Peyer's patch (tissue), 4 donors: ENCODE measurements at places on chromosomes 6 and 20. TPM values are rescaled to one million over a fixed set of nuclear protein-coding genes. Genes with fewer than 3 reads are reported as not detected.

The LINC00237 gene
- not detected for total RNA-seq

The ADGRB3 gene
- 9.9 TPM for total RNA-seq

The JAG1 gene
- 71.0 TPM for total RNA-seq

The NRSN2 gene
- 5.0 TPM for total RNA-seq

The FOXC1 gene
- 3.3 TPM for total RNA-seq

The PNLDC1 gene
- not detected for total RNA-seq

The ENPP1 gene
- 8.6 TPM for total RNA-seq

The DEF6 gene
- total RNA-seq = 15.8 TPM

The GNAS-AS1 gene
- not detected for total RNA-seq

DNA sequence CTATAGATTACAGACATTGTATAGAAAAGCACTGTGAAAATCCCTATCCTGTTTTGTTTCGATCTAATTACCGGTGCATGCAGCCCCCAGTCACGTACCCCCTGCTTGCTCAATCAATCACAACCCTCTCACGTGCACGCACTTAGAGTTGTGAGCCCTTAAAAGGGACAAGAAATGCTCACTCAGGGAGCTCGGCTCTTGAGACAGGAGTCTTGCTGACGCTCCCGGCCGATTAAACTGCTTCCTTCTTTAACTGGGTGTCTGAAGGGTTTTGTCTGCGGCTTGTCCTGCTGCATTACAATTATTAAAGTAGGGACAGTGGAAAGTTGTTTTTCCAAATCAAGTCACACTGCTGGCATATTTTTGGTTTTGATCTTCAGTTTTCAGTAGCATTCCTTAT lies 2.6 kb downstream of the TXLNB start:
- no peaks in the 10 kb centered on the region for H3K4me1 ChIP-seq
- no peaks in the 10 kb centered on the region for H3K27me3 ChIP-seq
- no peak overlapping the region for H3K4me3 ChIP-seq
- no peak overlapping the region for H3K27ac ChIP-seq
- DNase-seq = no peak

- H3K36me3 ChIP-seq = no peaks in the 10 kb centered on the region
- no peak for DNase-seq
- no peak overlapping the region for H3K4me3 ChIP-seq
- no peaks in the 10 kb centered on the region for H3K4me1 ChIP-seq
- H3K27ac ChIP-seq = no peak overlapping the region
- no peaks in the 10 kb centered on the region for H3K27me3 ChIP-seq
These were observed 64.0 kb upstream of the LRRC1 start for GRCh38 chr6:53730767-53731166.

DNA sequence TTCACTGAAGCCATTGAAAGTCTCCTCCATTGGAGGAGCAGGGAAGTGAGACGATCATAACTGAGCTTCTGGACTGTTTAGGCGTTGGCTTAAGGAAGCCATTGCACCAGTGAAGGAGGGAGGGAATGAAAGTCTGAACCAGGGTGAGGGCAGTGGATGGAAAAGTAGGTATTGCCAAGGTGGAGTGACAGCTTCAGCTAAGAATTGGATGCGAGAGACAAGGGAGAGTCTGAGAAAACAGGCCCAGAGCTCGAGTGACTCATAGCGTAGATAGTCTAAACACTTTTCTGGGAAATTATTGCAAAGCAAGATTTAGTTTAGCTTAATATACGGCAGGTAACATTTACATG lies 4.5 kb downstream of the DSP start:
- peaks cover 3% of the 10 kb centered on the region for H3K27me3 ChIP-seq
- H3K27ac ChIP-seq = peak overlapping the region; percentile 95
- no peaks in the 10 kb centered on the region for H3K36me3 ChIP-seq
- no peak for DNase-seq

- DNase-seq = no peak
- no peaks in the 10 kb centered on the region for H3K36me3 ChIP-seq
- no peaks in the 10 kb centered on the region for H3K27me3 ChIP-seq
- no peak overlapping the region for H3K27ac ChIP-seq
- H3K4me1 ChIP-seq = no peaks in the 10 kb centered on the region
These were observed 24.3 kb upstream of the GSTA3 start for GRCh38 chr6:52933778-52934177.

- H3K4me3 ChIP-seq = no peak overlapping the region
- peaks cover 57% of the 10 kb centered on the region for H3K27me3 ChIP-seq
- no peaks in the 10 kb centered on the region for H3K36me3 ChIP-seq
- H3K4me1 ChIP-seq = no peaks in the 10 kb centered on the region
These were observed 21.2 kb downstream of the POM121L2 start for GRCh38 chr6:27290850-27291208.

GRCh38 chr6:16432075-16433032 lies 194.0 kb downstream of the GMPR start:
- no peaks in the 10 kb centered on the region for H3K27me3 ChIP-seq
- no peaks in the 10 kb centered on the region for H3K4me1 ChIP-seq
- DNase-seq = no peak
- no peak overlapping the region for H3K27ac ChIP-seq
- no peak overlapping the region for H3K4me3 ChIP-seq

GRCh38 chr6:29142309-29142708 lies 28.4 kb upstream of the OR2J2 start:
- no peak overlapping the region for H3K4me3 ChIP-seq
- no peaks in the 10 kb centered on the region for H3K36me3 ChIP-seq
- H3K27me3 ChIP-seq = no peaks in the 10 kb centered on the region
- DNase-seq = no peak
- H3K27ac ChIP-seq = no peak overlapping the region

DNA sequence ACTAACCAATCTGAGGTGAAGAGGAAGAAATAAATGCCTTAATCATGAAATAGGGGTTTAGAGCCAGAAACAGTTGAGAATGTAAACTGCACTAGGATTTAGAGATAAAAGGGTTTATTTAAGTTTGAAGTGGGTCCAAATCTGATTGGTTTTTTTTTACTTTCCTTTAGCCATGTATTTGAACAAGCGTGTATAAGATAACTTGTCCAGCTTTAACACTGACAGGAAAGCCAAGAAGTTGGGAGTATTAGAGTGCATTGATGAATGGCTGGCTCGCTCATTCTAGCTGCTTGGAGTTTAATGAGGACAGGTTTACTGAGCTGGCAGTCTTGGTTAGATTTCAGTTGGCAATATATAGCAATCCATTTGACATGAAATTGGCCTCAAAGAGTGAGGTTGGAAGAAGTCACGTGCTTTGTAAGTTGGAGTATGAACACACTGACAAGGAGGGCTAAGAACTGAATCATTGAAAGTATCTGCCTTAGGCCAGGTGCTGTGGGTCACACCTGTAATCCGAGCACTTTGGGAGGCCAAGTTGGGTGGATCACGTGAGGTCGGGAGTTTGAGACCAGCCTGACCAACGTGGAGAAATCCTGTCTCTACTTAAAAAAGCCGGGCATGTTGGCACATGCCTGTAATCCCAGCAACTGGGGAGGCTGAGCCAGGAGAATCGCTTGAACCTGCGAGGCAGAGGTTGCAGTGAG lies 13.7 kb downstream of the SRSF3 start:
- no peak overlapping the region for H3K27ac ChIP-seq
- H3K36me3 ChIP-seq = peaks cover 59% of the 10 kb centered on the region
- no peak for DNase-seq

- H3K4me1 ChIP-seq = no peaks in the 10 kb centered on the region
- H3K27me3 ChIP-seq = no peaks in the 10 kb centered on the region
- H3K27ac ChIP-seq = no peak overlapping the region
- H3K4me3 ChIP-seq = no peak overlapping the region
These were observed 153.6 kb downstream of the GMPR start for GRCh38 chr6:16392010-16392409.

DNA sequence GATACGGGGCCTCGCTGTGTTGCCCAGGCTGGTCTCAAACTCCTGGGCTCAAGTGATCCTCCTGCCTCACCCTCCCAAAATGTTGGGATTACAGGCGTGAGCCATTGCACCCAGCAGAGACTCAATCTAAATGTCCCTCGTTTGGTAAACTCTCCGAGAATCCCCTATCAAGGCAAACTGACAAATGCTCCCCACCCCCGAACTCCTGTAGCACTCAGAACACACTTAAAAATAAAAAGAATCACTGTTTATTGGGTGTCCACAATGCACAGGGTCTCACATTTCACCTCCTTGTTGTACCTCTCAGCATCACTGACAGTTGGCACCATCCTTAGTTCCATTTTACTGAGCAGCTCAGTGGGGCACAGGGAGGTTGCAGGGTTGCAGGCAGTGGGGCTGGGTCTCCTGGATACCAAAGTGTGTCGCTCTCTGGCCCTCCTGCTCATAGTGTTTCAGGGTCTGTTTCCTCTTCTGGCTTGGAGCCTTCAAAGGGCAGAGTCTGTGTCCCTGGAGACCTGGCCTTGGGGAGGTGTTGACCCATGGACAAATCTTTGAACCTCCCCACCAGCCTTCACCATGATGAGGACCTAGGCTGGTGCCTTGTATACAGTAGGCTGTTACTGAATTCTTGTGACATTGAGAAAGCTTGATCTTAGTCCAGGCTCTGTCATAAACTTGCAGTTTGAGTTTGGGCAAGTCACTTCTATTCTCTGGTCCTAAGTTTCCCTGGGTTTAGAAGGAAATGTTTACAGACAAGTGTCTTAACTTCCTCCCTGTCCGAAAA lies 8.5 kb upstream of the SRC start:
- H3K4me1 ChIP-seq = peaks cover 22% of the 10 kb centered on the region
- peak overlapping the region; percentile 84 for H3K27ac ChIP-seq
- H3K4me3 ChIP-seq = no peak overlapping the region
- H3K27me3 ChIP-seq = no peaks in the 10 kb centered on the region
- no peaks in the 10 kb centered on the region for H3K36me3 ChIP-seq

GRCh38 chr6:43886717-43887339 lies 116.8 kb downstream of the VEGFA start:
- no peaks in the 10 kb centered on the region for H3K27me3 ChIP-seq
- H3K4me3 ChIP-seq = no peak overlapping the region
- H3K36me3 ChIP-seq = no peaks in the 10 kb centered on the region
- no peak for DNase-seq

GRCh38 chr6:121619987-121620740 lies 184.7 kb downstream of the GJA1 start:
- no peak overlapping the region for H3K27ac ChIP-seq
- no peaks in the 10 kb centered on the region for H3K36me3 ChIP-seq
- no peaks in the 10 kb centered on the region for H3K27me3 ChIP-seq
- no peak for DNase-seq
- no peak overlapping the region for H3K4me3 ChIP-seq

DNA sequence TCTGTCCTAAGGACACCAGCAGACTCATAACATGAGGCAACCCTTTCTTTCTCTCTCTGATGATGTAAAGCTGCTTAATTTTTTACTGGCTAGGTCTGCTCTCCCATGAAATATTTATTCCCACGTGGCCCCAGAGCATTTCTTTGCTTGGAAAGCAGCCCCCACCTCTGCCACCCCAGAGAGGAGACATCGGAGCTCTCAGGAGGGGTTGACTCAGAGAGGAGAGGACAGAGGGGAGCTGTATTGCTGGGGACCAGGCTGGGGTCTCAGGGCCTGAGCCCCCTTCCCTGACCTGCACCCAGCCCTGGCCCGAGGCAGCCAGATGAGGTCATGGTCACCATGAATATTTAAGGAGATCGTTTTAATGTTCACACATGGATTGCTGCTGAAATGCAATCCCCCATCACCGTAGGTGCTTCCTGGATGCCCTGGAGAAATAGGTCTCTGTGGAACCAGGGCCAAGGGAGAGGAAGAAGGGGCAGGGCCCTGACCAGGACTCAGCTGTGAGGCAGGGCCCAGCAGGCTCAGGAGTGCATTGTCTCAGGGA lies 117.5 kb downstream of the DLL1 start:
- H3K27ac ChIP-seq = no peak overlapping the region
- H3K4me1 ChIP-seq = no peaks in the 10 kb centered on the region
- no peaks in the 10 kb centered on the region for H3K27me3 ChIP-seq
- no peak for DNase-seq
- no peaks in the 10 kb centered on the region for H3K36me3 ChIP-seq
- H3K4me3 ChIP-seq = no peak overlapping the region

DNA sequence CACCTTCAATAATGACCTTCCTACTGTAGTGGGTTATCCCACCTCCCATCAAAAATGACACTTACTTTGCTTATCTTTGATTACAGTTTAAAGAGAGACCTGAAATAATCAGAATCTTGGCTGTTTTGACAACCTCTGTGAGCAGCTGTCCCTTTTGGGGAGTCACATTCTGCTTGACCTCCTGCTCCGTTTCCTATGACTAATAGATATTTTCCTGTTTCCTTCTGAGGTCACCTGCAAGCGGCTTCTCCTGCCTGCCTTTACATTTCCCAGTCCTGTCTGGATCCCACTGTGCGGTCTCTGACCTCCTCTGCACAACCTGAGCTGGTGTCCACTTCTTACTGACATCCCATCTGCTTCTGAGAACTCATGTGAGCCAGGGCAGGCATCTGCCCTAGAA lies 54.2 kb downstream of the TRAM2 start:
- H3K4me1 ChIP-seq = peaks cover 9% of the 10 kb centered on the region
- H3K36me3 ChIP-seq = no peaks in the 10 kb centered on the region
- H3K27me3 ChIP-seq = no peaks in the 10 kb centered on the region
- no peak overlapping the region for H3K27ac ChIP-seq

GRCh38 chr6:44842616-44843015 lies 455.1 kb downstream of the CDC5L start:
- H3K4me1 ChIP-seq = no peaks in the 10 kb centered on the region
- H3K36me3 ChIP-seq = no peaks in the 10 kb centered on the region
- no peaks in the 10 kb centered on the region for H3K27me3 ChIP-seq
- DNase-seq = no peak
- no peak overlapping the region for H3K27ac ChIP-seq
- H3K4me3 ChIP-seq = no peak overlapping the region

- no peak overlapping the region for H3K4me3 ChIP-seq
- H3K36me3 ChIP-seq = no peaks in the 10 kb centered on the region
- DNase-seq = no peak
- no peak overlapping the region for H3K27ac ChIP-seq
- peaks cover 10% of the 10 kb centered on the region for H3K4me1 ChIP-seq
These were observed 179.2 kb downstream of the TMEM242 start for GRCh38 chr6:157143890-157144798.

DNA sequence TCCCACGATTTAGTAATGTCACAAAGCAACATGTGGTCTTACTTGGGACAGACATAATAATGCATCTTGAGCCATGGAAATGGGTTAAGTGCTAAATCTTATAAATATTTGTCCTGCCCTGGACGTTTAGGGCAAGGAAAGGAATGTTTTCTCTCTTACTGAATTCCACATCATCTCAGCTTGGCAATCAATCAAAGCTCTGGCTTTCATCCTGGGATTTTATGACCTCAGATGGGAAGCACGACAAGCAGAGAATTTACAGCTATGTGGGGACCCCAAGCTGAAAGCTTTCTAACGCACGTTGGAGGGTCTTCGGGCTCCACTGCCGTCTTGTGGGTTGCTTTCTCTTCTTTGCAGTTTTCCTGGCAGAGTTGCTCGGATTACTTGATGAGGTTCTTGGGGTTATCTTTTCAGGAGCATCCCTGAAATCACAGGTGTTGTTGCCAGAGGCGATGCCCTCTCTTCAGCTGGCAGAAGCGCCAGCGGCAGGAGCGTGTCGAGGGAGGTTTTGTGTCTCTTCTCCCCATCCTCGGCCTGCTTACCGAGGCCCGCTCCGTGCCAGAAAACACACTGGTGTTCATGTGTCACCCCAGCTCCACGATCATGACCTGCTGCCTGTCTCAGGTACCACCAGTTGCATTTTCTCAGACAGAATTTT lies 73.4 kb upstream of the FRMD1 start:
- no peak overlapping the region for H3K27ac ChIP-seq
- H3K36me3 ChIP-seq = no peaks in the 10 kb centered on the region
- no peak for DNase-seq
- H3K4me3 ChIP-seq = no peak overlapping the region
- H3K27me3 ChIP-seq = no peaks in the 10 kb centered on the region
- H3K4me1 ChIP-seq = no peaks in the 10 kb centered on the region
